ENCODE measurements at places on chromosomes 16 and 17.

DNA sequence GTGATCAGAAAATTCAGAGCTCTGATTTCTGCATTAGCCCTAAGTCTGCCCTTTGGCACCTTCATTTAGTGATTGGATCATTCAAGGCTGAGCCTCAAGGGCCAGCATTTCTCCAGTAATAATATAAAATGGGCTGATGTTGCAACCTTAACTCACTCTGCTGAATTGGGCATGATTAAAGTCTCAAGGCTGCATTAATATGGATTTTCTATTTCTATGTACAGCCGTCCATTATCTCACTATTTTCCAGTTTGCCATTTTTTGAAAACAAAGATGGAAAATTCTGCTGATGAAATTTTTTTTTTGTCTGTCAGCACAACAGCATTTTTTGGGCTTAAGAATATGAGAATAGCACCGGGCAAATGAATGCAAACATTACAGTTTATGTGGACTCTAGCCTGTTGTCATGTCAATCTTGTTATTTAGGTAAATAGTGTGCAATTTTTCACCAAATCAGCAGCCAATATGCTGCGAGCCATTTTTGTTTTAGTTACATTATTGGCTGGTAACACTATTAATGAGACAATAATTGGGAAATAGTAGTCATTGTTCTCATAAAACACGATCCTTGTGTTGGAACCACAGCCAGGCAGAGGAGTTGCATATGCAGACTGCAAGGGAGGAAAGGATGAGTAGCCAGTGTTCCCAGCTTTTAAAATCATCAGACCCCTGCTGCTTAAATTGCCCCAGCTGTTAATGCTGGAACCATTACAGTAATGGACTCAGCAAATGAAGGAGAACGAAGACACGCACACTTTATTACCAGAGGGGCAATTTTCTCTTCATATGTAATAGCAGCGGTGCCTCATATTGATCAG is 10.5 kb downstream of the FTO start:
- no peak for DNase-seq

- DNase-seq: no peak
These were observed 104.4 kb downstream of the CMIP start for GRCh38 chr16:81548876-81549546.

DNA sequence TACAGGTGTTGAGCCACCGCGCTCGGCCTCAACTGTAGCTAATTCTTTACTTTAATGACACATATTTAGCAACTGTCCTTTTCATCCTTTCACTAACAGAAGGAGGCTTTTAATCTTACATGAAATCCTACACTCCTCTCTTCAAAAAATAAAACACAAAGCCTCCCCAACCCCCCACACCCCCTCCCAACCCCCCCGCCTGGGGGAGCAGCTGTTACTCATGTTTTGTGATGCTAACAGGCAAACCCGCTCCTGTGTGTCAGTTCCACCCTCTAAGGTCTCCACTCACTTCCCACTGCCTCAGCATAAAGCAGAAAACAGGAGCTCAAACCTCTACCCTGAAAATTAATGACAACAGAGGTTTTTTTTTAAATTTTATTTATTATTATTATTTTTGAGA is 55.4 kb upstream of the SLC25A19 start:
- no peak for DNase-seq

GRCh38 chr17:43826206-43826605 is 6.7 kb downstream of the MPP3 start:
- peak; percentile 10 for DNase-seq

GRCh38 chr17:61723914-61724313 is 132.9 kb upstream of the NACA2 start:
- DNase-seq: no peak

GRCh38 chr17:8223356-8224126 is 13.2 kb upstream of the AURKB start:
- DNase-seq: peak; percentile 84

DNA sequence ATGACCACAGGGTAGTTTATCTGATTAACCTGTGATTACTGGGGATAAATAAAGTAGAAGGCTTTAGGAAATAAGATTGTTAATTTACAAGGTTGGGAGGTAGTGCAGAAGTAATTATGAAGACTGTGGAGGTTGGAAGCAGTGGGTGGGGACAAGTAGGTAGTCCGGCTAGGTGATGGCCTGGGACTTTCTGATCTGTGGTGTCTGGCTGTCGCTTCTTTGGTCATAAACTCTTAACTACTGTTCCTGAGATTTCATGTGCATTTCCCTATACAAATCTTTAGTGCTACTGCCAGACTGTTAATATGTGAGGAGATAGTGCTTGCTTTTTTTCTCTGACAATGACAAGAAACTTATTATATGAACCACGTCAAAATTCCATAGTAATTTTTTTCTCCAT is 19.5 kb upstream of the HNF1B start:
- DNase-seq: no peak

- DNase-seq: peak; percentile 86
These were observed 8.1 kb upstream of the MT1E start for GRCh38 chr16:56617212-56618085.

DNA sequence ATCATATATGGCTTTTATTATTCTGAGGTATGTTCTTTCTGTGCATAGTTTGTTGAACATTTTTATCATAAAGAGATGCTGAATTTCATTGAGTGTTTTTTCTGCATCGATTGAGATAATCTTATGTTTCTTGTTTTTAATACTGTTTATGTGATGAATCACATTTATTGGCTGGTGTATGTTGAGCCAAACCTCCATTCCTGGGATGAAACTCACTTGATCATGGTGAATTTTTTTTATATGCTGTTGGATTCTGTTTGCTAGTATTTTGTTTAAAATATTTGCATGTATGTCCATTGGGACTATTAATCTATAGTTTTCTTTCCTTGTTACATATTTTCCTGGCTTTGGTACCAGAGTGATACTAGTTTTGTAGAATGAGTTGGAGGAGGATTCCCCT is 500.2 kb downstream of the CDH11 start:
- DNase-seq: no peak

- DNase-seq: no peak
These were observed 80.5 kb downstream of the SMG6 start for GRCh38 chr17:2222901-2223616.

DNA sequence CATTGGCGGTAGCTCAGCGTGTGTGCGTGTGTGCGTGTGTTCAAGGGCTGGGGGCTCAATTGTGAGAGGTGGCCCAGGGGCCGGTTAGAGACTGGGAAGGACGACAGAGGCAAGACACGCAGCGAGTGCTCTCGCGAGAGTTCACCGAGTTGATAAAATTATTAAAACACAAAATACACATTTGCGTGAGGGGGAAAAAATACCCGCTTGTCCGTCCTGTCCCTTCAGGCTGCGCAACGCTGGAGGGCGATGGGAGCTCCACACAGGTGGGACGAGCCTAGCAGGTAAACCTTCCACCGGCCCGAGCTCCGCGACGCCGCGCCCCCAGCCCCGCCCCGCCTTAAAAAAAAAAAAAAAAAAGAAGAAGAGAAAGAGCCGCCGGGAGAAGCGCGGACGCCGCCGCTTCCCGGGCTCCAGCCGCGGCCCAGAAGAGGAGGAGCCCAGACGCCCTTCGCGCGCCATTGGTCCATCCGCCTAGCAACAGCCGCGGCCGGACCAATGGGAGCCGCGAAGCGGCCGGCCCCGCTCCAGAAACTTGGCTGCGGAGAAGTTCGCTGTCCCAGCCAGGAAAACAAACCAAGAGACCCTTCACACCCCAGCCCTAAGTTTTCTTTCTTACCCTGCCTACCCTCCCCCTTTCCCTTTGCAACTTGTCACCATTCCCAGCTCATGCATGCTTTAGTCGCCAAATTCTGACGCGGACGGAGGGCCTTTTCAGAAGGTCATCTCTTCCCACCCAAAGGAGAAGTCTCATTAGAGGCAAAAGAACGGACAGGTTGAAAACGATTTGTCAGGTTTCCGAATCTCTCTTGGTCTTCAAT is 169.9 kb upstream of the MAF start:
- peak; percentile 95 for DNase-seq

DNA sequence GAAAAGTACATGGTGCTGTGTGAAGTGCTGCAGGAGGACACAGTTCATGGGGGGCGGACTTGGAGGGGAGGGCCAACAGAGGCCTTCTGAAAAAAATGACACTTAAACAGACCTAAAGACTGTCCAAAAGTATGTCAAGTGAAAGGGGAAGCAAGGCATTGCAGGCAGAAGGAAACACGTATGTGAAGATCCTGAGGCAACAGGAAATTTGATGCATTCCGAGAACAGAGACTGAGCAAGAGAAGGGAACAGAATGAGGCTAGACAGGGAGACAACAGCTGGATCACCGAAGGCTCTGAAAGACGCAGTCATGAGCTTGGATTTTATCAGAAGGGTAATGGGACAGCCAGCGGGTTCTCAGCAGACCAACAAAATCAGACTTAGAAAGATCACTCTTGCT is 1.1 kb downstream of the IFT20 start:
- DNase-seq: no peak

DNA sequence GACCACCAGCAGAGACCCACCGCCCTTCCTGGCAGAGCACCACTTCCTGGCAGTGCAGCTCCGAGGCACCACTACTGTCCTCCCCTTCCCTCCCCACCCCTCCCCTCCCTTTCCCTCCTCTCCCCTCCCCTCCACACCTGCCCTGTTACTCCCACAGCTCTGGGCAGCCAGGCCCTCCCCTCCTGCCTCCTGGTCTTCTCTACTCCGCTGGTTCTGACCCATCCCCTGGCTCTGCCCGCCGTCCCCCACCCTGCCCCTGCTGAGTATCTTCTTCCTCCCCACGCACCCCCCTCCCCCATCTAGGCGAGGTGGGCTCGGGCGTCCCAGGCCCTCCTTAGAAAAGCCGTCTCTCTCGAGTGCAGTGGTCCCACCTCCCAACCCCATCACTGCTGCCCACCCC is 77.7 kb downstream of the AMFR start:
- DNase-seq: peak; percentile 34

DNA sequence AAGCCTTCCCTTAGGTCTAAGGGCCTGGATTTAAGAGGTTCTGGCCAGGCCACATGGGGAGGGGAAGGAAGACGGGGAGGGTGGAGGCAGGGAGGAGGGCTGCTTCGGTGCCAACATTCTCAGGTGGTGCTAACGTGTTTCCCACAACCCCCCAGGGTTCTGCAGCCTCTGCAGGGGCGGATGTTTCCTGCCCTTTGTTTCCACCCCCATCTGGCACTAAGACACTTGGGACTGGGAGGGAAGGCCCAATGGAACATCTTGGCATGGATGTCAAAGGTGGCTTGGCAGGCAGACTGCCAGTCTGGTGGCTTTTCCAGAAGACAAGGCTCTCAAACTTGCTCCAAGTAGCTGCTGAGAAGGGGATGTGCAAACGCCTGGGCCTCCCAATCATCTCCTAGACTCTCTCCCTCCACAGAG is 12.7 kb downstream of the HIC1 start:
- no peak for DNase-seq

- DNase-seq: no peak
These were observed 33.2 kb downstream of the CYB5D2 start for GRCh38 chr17:4175921-4176807.

- DNase-seq: no peak
These were observed 3.1 kb upstream of the JPT2 start for GRCh38 chr16:1674751-1675664.

- peak; percentile 93 for DNase-seq
These were observed at the start of gene GRN for GRCh38 chr17:44344939-44345453. GRN (plus strand) TSS chr17:44345302; CDS start chr17:44349165, 3,863 bp downstream.

GRCh38 chr16:16150117-16150877 is 73.0 kb downstream of the ABCC6 start:
- no peak for DNase-seq

- no peak for DNase-seq
These were observed 4.6 kb upstream of the GHDC start for GRCh38 chr17:42198897-42199296.

DNA sequence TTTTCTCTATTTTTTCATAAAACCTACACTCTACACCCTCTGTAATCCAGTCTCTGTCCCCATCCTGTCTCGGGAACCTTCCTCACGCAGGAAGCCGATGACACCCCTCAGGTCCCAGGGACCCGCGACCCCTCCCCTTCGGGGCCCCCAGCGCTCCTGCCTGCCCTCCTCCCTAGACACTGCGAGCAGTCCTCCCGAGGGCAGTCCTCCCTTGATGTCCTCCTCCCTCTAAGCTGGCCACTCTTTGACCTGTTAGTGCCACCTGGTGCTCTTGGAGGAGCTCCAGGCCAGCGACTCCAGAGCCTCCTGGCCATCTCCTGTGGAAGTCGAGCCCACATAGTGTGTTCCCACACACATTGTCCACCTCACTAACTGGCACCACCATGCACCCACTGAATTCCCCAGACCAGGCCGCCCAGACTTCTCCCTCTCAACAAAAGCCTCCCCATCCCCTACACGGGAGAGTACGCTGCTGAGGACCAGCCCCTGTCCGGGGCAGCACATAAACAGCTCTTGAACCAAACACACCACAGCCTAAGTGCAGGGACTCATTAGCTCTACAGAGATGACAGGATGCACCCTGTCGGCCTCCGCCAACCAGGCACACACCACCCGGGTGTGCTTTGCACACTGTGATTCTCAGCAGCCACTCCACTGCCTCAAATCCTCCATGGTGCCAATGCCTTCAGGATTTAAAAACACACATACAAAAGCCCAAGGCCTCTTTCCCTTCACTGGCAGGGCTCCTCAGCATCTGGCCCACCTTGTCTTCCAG is 9.3 kb downstream of the OSBPL7 start:
- peak; percentile 51 for DNase-seq

GRCh38 chr17:72887917-72888316 is 204.6 kb downstream of the SLC39A11 start:
- DNase-seq: no peak

DNA sequence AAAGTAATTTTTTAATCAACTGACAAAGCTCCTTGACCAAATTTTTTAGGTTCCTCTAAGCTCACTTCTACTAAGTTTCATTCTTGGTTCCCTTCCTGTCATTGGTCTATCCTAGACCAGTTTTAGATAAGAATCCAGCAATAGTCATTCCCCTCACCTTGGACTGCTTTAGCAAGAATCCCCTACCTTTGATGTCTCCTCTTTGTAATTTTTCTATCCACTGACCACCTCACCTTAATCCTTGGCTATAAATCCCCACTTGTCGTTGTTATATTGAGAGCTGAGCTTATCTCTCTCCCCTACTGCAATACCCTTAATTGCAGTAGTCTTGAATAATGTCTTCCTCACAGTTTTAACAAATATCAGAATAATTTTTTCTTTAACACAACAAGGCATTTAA is 107.2 kb downstream of the USP32 start:
- DNase-seq: no peak

- no peak for DNase-seq
These were observed 12.3 kb upstream of the MC1R start for GRCh38 chr16:89906140-89907025.

- no peak for DNase-seq
These were observed 654 bp upstream of the SCNN1B start for GRCh38 chr16:23301251-23302044.

- DNase-seq: no peak
These were observed 349.5 kb downstream of the NPIPA8 start for GRCh38 chr16:17986991-17987390.

- DNase-seq: peak; percentile 94
These were observed at the start of gene FAM222B for GRCh38 chr17:28842282-28843012. FAM222B (minus strand) TSS chr17:28842790; CDS start chr17:28766667, 76,123 bp downstream.
